ENCODE measurements at places on chromosomes 5 and 9.

DNA sequence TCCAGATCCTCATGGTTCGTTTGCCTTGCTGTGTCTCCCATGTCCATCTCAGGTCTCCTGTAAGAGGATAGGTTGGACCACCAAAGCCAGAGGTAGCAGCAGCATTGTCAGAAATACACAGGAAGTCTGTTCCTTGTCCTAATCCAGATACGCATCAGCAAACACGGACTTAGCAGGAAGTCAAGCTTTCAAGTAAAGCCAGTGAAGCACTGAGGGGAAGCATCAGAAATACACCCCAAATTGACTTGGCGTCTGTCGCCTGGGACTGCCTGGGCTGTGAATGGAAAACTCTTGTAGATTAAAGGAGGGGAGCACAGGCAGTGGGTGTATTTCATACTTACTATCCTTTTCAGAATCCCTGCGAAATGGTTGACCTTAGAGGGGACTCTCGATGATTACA is 171.3 kb downstream of the PSAT1 start:
- DNase-seq, result no peak

- DNase-seq, result no peak
Observed at GRCh38 chr9:128053560-128053959, 13.6 kb downstream of the NAIF1 start.

DNA sequence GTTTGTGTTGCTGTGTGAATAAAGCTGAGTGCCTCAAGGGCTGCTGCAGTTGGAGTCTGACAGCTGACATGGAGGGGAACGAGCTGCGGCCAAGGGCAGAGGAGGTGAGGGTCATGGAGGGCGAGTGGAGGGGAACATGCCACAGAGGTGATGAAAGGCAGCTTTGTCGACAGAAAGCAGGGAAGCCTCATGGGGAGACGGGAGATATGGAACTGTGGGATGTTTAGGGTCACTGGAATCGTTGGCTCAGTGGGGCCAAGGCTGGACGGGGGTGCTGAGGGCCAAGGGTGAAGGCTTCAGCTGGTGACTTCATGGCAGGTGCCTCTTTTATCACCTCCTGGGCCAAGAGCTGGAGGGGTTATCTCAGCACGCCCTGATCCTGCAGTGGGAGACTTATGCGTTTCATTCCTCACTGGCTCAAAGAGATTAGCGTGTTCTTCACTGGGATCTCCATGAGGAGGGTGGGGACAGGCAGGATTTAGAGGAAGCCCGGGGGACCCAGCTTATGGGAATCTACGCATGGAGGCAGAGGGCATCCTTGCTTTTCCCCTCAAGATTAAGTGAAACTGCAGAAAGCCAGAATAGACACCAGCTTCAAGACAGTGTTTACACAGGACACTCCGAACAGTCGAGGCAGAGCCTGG is 42.2 kb downstream of the FAM240B start:
- no peak for DNase-seq

DNA sequence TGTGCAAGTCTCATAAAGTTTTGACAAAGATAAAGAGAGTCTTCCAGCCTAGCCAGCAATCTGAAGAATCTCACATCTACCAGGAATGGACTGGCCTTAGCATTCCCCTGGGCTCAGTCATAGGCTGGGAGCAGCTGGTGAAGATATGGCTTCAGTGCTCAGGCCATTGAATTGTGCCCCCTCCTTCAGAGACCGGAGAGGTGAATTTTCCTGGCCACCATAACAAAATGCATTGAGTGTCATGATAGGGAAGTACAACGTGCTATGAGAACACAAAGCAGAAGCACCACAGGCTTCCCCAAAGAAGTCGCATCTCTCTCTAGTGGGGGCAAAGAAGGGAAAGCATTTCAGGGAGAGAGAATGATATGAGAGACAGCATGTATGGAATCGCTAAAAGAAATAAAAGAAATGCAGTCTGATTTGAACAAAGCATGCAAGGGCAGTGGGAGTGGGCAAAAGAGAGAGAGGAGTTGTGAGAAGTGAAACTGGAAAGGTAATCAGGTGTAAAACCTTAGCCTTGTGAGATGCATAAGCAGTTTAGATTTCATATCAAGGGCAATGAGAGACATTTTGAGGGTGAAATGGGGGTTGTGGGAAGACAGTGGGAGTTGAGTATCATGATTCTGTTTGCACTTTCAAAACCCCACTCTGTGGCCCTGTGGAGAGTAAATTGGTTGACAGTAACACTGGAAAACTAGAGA is 57.1 kb upstream of the NMUR2 start:
- no peak for DNase-seq

GRCh38 chr9:73149371-73150067 is 2.1 kb upstream of the ANXA1 start:
- DNase-seq, result peak; percentile 89

- DNase-seq, result no peak
Observed at GRCh38 chr5:144405991-144406390, 235.3 kb downstream of the KCTD16 start.

DNA sequence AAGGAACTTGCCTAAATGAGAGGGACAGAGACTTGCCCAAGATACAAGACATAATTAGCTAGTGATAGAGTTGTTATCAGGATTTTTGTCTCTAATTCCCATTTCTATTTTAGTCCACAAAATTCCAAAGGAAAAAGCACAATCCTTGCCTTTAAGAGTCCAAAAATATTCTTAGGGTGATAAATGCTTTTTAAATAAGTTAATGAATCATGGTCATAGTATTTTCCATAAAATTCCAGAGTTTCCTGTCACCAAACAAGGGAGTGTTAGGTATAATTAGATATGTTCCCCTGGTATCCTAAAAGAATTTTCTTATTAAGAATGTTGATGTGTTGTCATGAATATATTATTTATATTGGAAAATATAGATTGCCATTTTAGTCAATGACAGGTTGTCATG is 21.8 kb upstream of the CEP72 start:
- peak; percentile 57 for DNase-seq

- DNase-seq, result peak; percentile 97
Observed at GRCh38 chr9:134707031-134707680, 65.6 kb downstream of the COL5A1 start.

- peak; percentile 27 for DNase-seq
Observed at GRCh38 chr9:36136894-36137391, 410 bp downstream of the GLIPR2 start.

- peak; percentile 99 for DNase-seq
Observed at GRCh38 chr9:134670042-134670525, 28.5 kb downstream of the COL5A1 start.

- no peak for DNase-seq
Observed at GRCh38 chr9:35262064-35262463, 100.3 kb downstream of the UNC13B start.

DNA sequence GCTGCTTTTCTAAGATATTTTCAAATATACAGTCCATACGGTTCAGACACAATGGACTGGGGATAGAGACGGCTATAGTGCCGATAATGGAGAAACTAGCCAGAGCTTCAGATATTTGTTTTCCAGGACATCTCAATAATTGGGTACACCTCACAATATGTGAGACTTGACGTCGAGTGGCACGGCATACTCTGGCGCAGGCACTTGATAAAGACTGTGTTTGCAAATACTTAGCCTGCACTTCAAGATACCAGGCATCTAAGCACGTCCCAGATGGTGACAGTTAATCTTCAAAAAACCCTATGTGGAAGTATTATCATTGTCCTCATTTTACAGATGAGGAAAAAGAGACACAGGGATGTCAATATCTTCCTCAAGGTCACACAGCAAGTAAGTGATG is 48.5 kb downstream of the SEMA5A start:
- DNase-seq, result no peak

DNA sequence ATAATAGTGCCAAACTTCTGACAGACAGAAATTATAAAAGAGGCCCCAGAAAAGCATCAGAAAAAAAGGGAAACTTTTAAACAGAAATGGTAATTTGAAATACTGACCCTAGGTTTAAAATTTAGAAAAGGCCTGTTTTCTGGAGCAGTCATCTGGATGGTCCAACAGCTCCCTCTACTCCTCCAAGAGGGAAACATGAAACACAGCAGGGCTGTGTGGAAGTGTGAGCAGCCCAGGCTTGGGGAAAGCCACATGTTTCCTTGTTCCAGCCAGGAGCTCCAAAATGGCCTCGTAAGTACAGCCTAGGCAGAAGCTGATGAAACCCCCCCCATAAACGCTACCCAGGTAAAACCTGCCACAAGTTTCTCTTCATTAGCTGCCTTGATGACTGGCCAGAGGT is 499.3 kb upstream of the ADAMTS16 start:
- DNase-seq, result no peak

GRCh38 chr9:82524407-82524806 is 535.8 kb downstream of the SPATA31D1 start:
- no peak for DNase-seq

DNA sequence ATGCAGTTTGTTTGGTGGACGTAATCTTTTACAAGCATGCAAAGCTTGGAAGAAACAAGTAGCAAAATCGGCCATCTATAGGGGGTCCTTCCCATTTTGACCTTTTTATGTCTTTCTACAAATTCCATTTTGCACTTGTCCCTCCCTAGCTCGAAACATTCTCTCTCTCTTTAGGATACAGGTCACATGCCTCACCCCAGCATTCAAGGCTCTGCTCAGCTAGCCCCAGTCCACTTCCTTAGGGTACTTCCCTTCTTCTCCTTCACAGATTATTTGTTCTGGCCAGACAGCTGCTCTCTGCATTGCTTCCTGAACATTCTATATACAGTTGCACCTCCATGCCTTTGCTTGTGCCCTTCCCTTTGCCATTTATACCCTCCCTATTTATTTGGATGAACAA is 31.7 kb upstream of the TRIM14 start:
- no peak for DNase-seq

- DNase-seq, result no peak
Observed at GRCh38 chr5:74424162-74424868, 216.2 kb downstream of the ENC1 start.

DNA sequence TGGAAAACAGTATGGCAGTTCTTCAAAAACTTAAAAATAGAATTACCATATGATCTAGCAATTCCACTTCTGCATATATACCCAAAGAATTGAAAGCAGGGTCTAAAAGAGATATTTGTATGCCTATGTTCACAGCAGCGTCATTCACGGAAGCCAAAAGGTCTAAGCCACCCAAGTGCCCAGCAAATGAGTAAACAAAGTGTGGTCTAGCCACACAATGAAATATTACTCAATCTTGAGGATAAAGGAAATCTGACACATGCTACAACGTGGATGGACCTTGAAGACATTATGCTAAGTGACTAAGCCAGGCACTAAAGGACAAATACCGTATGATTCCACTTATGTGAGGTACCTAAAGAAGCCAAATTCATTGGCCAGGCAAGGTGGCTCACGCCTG is 11.1 kb upstream of the MED27 start:
- DNase-seq, result no peak

DNA sequence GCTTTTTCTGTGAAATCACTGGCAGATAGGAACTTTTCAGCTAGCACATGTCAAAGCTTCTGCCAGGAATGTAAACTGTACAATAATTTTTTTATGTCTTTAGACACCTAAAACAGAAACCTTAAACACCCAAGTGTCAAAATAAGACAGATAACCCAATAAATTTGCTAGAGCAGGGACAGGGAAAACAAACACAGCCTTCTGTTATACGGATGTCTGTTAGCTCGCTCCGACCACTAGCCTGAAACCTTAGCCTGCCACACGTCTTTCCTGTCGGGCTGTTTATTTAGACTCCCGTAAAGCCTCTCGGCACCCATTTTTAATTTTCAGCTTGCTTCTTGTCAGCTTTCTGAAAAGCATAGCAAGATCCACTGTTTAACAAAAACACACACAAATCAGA is 355.4 kb upstream of the SLC24A2 start:
- no peak for DNase-seq

DNA sequence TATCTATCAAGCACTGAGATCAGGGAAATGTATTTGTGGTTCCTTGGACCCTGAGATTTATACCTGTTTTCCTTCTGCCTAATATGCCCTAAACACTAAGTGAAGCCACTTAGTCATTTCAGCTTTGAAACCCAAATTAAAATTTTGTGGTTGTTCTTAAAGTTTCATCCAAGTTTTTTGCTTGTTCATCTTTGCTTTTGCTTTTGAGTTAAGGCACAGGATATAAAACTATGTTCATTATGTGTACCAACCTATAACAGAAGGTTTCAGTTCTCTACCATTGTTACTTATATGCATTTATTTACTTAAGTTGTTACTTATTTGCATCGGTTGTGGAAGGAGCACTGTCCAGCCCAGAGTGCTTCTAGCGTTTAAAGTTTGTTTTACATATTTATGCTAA is 382.3 kb downstream of the PTPRD start:
- no peak for DNase-seq

DNA sequence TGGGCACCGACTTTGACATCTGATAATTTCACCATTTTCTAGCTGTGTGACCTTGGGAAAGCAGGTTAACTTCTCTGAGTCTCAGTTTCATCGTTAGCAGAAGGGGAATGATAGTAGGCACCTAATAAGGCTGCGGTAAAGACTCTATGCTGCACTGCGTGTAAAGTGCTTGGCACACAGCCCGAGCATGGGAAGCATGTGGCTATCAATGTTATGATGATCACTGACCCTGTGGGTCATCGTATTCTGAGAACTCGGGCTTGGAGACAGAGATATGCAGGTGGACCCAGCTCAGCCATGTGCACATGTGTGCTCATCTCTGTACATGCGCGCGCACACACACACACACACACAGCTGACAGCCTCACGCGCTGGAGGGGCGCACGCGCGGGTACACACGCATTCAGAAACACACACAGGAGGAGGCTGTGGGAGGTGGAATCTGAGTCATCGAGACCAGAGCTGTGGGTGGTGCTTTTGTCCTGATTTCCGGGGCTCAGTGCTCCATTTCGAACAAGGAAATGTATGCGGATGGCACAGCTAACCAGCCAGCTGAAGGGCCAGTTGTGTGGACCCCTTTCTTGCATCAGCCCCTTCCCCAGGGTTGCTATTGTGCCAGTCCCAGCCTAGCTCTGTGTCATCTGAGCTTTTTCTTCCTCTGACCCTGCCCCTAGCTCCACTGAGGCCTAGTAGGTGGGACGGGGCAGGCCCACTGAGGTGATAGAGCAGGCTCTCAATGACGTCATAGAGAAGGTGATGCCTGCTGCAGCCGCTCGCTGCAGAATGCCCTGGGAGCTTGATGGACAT is 11.1 kb upstream of the ARAP3 start:
- peak; percentile 64 for DNase-seq

DNA sequence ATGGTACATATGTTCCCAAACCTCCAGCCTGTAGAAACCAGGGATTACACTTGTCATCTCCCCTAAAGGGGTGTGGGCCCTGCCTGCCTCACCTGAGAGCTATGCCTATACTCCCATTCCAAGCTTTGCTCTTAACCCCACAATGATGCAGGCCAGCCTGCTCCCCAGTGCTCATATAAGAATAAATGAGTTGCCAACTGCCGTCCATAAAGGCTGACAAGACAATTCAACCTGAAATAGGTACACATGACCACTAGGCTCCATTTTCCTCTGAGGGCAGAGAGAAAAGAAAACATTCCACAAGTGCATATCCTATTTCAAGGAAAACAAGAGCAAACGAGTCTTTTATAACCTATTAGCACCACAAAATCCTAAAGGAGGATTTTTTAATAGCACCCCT is 28.4 kb downstream of the SKP1 start:
- no peak for DNase-seq

GRCh38 chr9:106964329-106964728 is 101.4 kb downstream of the ZNF462 start:
- no peak for DNase-seq

GRCh38 chr5:4540375-4541173 is 599.6 kb upstream of the ADAMTS16 start:
- no peak for DNase-seq
